ENCODE measurements at places on chromosomes 6 and 20.

- H3K4me3 ChIP-seq, result peak overlapping the region; percentile 78
- DNase-seq, result no peak
- H3K27me3 ChIP-seq, result no peaks in the 10 kb centered on the region
- H3K27ac ChIP-seq, result peak overlapping the region; percentile 67
- H3K36me3 ChIP-seq, result peaks cover 28% of the 10 kb centered on the region
- H3K4me1 ChIP-seq, result peaks cover 20% of the 10 kb centered on the region
Measured at GRCh38 chr20:38447931-38448675, 13.0 kb upstream of the SNHG17 start.

- H3K4me1 ChIP-seq, result peaks cover 23% of the 10 kb centered on the region
- peaks cover 2% of the 10 kb centered on the region for H3K36me3 ChIP-seq
Measured at GRCh38 chr6:27838945-27839625, 73.1 kb downstream of the OR2B2 start.

- no peak overlapping the region for H3K27ac ChIP-seq
- no peaks in the 10 kb centered on the region for H3K27me3 ChIP-seq
- H3K4me3 ChIP-seq, result no peak overlapping the region
- peaks cover 2% of the 10 kb centered on the region for H3K4me1 ChIP-seq
- DNase-seq, result no peak
Measured at GRCh38 chr6:79064635-79065034, 13.4 kb downstream of the PHIP start.

DNA sequence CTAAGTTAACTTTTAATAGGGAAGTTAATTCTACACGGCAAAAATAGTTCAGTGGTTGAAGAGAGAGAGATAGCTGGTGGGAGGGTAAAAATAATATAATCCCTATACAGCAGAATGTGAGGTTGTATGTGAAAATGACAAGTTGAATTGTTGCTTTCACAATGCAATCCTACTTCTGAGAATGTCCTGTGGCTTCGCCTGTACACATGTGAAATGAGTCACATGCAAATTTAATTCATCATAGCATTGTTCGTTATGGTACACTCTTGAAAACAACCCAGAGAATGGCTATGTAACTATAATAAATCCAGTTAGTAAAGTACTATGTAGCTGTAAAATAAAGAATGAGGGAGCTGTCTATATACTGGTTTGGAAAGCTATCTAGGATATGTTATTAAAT, 46.0 kb upstream of the HINT3 start:
- H3K27ac ChIP-seq, result peak overlapping the region; percentile 68
- peaks cover 23% of the 10 kb centered on the region for H3K4me1 ChIP-seq
- H3K4me3 ChIP-seq, result no peak overlapping the region
- H3K36me3 ChIP-seq, result peaks cover 7% of the 10 kb centered on the region
- DNase-seq, result no peak

GRCh38 chr6:149454346-149454848, 30.4 kb downstream of the ZC3H12D start:
- no peak overlapping the region for H3K27ac ChIP-seq
- no peaks in the 10 kb centered on the region for H3K36me3 ChIP-seq
- peaks cover 38% of the 10 kb centered on the region for H3K27me3 ChIP-seq
- H3K4me3 ChIP-seq, result no peak overlapping the region
- H3K4me1 ChIP-seq, result peaks cover 8% of the 10 kb centered on the region

GRCh38 chr6:170130201-170130621, 160.7 kb downstream of the DLL1 start:
- H3K27ac ChIP-seq, result no peak overlapping the region
- no peak for DNase-seq
- H3K27me3 ChIP-seq, result no peaks in the 10 kb centered on the region
- H3K4me1 ChIP-seq, result peaks cover 20% of the 10 kb centered on the region

DNA sequence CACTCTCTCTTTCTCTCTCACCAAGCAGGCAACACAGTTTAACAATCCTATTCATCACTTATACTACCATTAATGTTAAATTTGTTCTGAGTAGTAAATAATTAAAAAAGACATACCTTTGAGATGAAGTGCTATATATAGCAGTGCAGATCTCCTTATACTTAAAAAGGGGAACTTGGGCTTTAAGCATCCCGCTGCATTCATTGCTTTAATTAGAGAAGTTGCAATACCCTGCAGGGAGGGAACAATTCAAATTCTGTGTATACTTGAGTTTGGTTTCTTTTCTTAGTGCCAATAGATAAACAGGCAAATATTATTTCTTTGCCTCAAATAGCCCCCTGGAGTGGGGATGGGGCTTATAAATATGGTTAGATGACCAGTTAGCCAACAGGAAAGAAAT, 10.8 kb upstream of the ZBTB24 start:
- no peak overlapping the region for H3K4me3 ChIP-seq
- no peak overlapping the region for H3K27ac ChIP-seq
- H3K36me3 ChIP-seq, result no peaks in the 10 kb centered on the region
- no peak for DNase-seq
- peaks cover 26% of the 10 kb centered on the region for H3K4me1 ChIP-seq

DNA sequence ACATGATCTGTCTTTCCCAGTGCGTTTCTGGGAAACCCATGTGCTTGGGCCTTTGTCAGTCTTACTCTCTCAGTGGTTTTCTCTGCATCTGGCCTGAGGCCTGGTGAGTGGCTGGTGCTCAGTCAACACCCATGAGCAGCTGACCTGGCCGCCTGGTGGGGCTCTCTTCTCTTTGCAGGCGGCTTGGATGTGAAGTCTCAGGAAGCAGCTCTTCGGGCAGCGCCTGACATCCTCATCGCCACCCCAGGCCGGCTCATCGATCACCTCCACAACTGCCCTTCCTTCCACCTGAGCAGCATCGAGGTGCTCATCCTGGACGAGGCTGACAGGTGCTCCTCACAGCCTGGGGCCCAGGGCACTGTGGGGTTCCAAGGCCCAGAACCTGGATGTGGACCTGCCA, 10.8 kb downstream of the DDX27 start:
- no peaks in the 10 kb centered on the region for H3K27me3 ChIP-seq
- peaks cover 55% of the 10 kb centered on the region for H3K36me3 ChIP-seq
- DNase-seq, result no peak

DNA sequence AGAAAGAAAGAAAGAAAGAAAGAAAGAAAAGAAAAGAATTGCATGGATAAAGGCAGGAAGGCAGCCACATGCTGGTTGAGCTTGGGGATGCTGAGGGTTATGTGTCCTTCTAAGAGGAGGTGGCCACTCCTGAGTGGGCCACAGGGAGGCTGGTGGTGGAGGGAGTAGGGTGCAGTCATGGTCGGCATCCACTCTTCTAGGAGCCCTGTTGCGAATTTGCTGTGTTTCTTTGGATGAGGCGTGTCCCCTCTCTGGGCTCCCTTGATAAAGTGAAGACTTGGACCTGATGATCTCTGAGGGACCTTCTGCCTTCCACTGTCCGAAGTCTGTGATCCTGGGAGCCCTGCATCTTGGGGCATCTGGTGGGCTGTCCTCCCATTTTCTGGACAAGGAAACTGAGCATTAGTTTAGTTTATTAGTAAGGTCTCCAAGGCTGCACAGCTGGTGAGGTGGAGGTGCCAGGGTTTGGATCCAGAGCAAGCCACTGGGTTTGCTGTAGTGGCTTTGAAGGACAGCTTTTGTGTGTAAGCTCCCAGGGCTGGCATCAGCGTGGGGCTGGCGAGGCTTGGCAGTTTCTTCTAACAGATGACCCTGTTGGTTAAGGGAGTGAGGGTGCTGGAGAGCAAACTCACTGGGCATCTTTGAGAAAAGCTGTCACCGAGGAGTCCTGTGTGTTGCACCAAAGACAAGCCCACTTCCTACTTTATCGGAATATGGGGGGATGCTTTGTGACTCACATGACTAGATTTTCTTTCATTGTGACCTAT, 4.3 kb downstream of the DLGAP4 start:
- no peak for DNase-seq
- no peaks in the 10 kb centered on the region for H3K36me3 ChIP-seq
- no peak overlapping the region for H3K4me3 ChIP-seq

DNA sequence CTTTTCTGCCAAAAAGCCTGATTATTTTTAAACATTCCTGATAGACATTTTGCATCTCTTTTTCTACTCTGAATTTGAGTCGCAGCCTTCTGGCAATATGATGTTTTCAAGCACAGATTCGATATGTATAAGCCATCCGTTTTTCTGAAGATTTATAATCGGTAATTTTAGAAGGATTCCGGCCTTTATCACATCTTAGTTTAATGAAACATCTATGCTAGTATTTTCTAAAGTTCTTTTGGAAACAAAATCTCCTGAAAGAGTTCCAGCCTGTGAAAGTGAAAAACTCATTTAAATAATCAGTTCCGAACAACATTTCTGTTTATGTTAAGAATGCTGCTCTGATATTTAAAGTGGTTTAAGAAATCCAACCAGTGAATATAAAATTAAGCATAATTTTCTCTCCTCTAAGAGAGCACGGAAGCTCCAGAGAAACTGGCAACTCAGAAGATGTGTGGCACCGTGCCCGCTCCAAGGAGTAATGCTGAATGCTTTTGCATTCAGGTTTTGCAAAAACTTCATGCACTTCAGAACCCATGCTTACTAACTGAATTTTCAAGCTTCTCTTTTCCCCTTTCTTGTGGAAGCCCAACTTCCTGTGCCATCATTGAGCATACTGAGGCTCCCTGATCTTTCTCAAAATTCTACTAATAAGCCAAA, 20.7 kb downstream of the NDUFAF4 start:
- no peaks in the 10 kb centered on the region for H3K27me3 ChIP-seq
- no peak overlapping the region for H3K4me3 ChIP-seq
- no peak for DNase-seq
- H3K27ac ChIP-seq, result peak overlapping the region; percentile 91
- H3K36me3 ChIP-seq, result no peaks in the 10 kb centered on the region

DNA sequence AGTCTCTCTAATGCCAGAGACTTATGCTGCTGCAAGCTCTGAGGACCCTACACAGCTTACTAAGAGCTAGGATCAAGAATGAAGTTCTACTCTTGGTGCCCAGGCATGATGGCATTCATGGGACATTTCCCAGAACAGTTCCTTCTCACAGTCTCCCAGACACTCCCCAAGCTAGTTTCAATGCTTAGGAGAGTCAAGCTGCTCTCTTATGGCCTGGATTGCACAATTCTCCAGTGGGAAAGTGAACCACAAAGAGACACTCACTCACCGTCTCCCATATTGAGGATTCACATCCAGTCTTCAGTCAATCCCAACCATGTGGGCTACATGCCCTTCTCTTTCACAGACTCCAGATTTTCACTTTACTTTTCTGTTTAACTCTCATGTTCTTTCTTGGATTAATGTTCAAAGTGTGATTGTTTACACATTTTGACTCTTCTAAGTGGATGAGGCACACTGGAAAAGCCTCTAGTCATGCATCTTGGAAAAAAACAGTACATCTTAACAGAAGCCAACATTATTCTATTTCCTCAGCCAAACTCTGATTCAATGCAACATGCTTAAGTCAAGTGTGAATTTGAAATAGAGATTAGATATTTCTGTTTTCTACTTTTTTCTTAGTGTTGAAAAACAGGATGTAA, 447.8 kb upstream of the BTBD3 start:
- H3K27ac ChIP-seq, result no peak overlapping the region
- H3K27me3 ChIP-seq, result no peaks in the 10 kb centered on the region
- H3K36me3 ChIP-seq, result no peaks in the 10 kb centered on the region

DNA sequence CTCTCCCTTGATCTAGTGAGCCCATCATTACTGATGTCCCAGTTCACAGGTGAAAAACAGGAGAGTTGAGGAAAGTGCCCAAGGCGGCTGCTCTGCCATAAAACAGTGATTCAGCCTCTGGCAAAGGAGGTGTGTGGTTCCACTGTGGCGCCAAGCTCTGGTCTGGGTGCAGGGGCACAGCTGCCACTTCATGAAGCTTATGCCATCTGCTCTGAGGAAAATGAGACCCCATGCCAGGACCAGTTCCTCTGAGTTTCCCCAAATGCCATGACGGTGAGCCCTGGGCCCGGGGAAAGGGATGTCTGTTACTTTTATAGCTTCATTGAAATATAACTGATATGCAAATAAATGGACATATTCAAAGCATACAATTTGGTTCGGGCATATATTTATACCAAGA, 33.7 kb upstream of the ZBP1 start:
- no peak overlapping the region for H3K27ac ChIP-seq
- peaks cover 8% of the 10 kb centered on the region for H3K4me1 ChIP-seq
- no peaks in the 10 kb centered on the region for H3K27me3 ChIP-seq
- no peak for DNase-seq
- no peak overlapping the region for H3K4me3 ChIP-seq

DNA sequence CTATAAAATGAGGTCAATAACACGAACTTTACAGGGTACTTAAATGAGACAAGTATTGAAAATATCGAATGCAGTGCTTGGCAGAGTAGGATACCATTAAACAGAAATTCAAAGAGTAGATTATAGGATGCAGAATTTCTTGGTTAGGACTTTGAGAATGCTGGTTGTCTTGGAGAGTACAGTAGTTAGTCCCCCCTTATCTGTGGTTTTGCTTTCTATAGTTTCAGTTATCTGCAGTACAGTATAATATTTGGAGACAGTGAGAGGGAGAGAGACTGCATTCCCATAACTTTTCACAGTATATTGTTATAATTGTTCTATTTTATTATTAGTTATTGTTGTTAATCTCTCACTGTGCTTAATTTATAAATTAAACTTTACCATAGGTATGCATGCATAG, 290.5 kb downstream of the BTBD9 start:
- H3K36me3 ChIP-seq, result no peaks in the 10 kb centered on the region
- no peaks in the 10 kb centered on the region for H3K27me3 ChIP-seq
- H3K4me3 ChIP-seq, result no peak overlapping the region
- H3K27ac ChIP-seq, result no peak overlapping the region
- no peak for DNase-seq
- H3K4me1 ChIP-seq, result peaks cover 15% of the 10 kb centered on the region

DNA sequence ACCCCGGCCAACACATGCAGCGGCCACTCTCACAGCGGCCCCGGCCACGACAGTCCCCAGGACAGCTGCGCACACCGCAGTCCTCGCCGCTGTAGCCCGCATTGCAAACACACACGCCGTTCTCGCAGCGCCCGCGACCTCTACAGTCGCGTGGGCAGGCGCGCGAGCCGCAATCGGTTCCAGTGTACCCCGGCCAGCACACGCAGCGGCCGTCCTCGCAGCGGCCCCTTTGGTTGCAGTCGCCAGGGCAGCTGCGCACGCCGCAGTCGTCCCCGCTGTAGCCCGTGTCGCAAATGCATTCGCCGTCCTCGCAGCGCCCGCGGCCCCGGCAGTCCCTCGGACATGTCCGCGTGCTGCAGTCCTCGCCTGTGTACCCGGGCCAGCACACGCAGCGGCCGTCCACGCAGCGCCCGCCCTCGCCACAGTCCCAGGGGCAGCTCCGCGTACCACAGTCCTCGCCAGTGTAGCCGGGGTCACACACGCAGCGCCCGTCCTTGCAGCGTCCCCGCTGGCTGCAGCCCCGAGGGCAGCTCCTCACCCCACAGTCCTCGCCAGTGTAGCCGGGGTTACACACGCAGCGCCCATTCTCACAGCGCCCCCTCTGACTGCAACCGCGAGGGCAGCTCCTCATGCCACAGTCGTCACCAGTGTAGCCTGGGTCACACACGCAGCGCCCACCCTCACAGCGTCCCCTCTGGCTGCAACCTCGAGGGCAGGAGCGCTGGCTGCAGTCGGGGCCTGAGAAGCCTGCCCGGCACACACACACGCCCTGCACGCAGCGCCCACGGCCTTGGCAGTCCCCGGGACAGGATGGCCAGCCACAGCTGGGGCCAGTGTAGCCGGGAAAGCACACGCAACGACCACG, 12.5 kb downstream of the TNXB start:
- H3K27me3 ChIP-seq, result peaks cover 6% of the 10 kb centered on the region
- no peaks in the 10 kb centered on the region for H3K36me3 ChIP-seq
- peaks cover 17% of the 10 kb centered on the region for H3K4me1 ChIP-seq
- no peak for DNase-seq
- H3K4me3 ChIP-seq, result no peak overlapping the region

GRCh38 chr6:16706029-16706428, 55.2 kb downstream of the ATXN1 start:
- H3K27ac ChIP-seq, result no peak overlapping the region
- H3K27me3 ChIP-seq, result no peaks in the 10 kb centered on the region
- no peak overlapping the region for H3K4me3 ChIP-seq
- peaks cover 27% of the 10 kb centered on the region for H3K4me1 ChIP-seq

GRCh38 chr6:158861686-158862381, 42.7 kb upstream of the EZR start:
- peaks cover 43% of the 10 kb centered on the region for H3K4me1 ChIP-seq
- no peak for DNase-seq
- no peak overlapping the region for H3K27ac ChIP-seq
